ENCODE measurements at places on chromosomes 1 and 21.

GRCh38 chr1:31886866-31887265, 51.3 kb downstream of the PTP4A2 start:
- DNase-seq: peak; percentile 35

GRCh38 chr1:68230901-68231626, 1.3 kb downstream of the WLS start:
- DNase-seq: no peak

- DNase-seq: peak; percentile 71
These were observed 2.6 kb downstream of the IRF2BP2 start for GRCh38 chr1:234607109-234608024.

DNA sequence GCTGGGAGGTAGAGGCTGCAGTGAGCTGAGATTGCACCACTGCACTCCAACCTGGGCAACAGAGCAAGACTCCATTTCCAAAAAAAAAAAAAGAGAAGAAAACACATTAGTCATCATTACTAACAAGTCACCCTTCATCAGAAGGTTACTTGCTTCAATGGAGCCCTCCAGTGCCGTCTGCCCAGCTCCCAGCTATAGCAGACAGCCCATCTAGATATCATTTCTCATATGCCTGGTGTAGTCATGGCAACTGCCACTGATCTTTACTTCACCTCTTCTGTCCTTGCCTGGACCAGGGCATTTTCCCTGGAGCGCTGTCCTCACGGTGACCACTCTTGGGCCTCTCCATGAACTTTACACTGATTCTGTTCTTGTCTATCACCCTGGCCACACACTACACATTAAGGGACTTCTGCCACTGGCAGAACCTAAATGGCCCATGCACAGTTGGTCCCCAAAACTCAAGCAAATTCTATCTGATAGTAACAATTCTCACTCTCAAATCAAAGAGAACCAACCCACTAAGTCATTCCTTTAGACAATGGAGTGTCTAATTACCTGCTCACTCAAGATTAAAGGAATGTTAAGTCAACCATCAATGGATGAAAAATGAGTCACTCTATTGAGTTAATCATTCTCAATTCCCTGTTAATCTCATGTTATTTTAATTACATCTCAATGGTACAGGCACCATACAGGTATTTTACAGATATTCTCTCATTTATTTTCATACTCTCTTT, 12.9 kb downstream of the GPA33 start:
- DNase-seq: no peak

GRCh38 chr1:206651958-206652890, 16.9 kb downstream of the DYRK3 start:
- no peak for DNase-seq

- DNase-seq: peak; percentile 79
These were observed 45.2 kb downstream of the ATP1A1 start for GRCh38 chr1:116418091-116418830.

DNA sequence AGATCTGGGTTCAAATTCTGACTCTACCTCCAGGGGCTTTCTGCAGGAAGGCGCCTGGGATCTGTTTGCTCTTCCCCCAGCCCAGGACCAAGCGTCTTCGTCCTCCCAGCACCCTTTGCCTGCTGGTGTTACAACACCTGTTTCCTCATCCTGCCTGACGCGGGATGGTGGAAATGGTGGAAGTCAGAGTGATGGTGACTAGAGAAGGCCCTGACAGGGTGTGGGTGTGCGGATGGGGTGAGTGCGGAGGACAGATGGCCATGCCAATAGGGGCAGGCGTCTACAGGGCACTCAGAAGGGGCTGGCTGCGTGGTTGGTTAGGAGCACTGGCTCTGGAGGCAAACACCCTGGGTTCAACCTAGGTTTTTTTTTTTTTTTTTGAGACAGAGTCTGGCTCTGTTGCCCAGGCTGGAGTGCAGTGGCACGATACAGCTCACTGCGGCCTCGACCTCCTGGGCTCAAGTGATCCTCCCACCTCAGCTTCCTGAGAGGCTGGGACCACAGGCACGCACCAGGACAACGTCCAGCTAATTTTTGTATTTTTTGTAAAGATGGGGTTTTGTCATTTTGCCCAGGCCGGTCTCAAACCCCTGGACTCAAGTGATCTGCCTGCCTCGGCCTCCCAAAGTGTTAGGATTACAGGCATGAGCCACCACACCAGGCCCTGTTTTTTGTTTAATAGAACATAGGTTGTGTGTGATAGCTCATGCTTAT, 1.5 kb downstream of the THEMIS2 start:
- DNase-seq: no peak

- DNase-seq: no peak
These were observed 6.1 kb upstream of the RBP7 start for GRCh38 chr1:9990944-9991343.

- DNase-seq: no peak
These were observed 67.0 kb downstream of the TBX19 start for GRCh38 chr1:168347630-168348029.

- DNase-seq: no peak
These were observed 698 bp upstream of the OLIG1 start for GRCh38 chr21:33069243-33069642.

DNA sequence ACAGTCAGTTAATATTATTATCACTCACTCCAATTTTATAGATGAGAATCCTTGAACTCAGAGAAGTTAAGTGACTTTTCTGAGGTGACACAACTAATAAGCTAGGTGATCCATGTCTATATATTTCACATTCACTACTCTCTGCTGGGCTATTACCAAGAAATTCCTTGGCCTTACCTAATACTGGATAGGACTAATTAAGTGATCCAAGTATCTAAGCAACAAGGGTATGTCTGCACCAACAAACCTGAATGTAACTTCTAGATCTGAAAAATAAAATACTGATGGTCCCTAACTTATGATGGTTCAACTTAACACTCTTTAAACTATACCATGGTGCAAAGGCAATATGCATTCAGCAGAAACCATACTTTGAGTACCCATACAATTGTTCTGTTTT, 14.8 kb upstream of the CASQ2 start:
- no peak for DNase-seq

DNA sequence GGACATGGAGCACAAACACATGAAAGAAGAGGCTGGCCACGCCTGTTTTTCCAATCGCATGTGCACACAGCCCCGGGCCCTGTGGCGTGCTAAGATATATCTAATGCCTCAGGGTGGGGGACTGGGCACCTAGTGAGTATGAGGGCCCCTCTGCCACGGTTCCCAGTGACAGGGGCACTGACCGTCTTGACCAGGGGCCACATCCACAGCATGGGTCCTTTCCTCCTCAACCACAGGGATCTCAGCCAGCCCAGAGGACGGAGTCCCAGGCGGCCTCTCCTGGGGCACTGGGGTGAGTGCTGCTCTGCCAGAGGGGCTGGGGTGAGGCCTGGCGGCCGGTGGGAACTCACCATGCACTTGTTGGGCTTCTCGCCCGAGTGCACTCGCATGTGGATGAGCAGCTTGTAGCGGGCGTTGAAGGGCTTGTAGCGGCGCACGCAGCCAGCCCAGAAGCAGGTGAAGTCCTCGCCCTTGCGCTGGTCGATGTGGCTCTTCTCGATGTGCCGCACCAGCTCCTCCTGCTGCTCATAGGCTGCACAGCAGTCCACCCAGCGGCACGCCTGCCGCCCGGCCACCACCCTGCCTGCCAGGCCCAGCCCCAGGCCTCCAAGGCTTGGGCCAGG, 134.7 kb downstream of the DMRTB1 start:
- no peak for DNase-seq

- DNase-seq: no peak
These were observed 100.6 kb downstream of the PLPP3 start for GRCh38 chr1:56478734-56479133.

DNA sequence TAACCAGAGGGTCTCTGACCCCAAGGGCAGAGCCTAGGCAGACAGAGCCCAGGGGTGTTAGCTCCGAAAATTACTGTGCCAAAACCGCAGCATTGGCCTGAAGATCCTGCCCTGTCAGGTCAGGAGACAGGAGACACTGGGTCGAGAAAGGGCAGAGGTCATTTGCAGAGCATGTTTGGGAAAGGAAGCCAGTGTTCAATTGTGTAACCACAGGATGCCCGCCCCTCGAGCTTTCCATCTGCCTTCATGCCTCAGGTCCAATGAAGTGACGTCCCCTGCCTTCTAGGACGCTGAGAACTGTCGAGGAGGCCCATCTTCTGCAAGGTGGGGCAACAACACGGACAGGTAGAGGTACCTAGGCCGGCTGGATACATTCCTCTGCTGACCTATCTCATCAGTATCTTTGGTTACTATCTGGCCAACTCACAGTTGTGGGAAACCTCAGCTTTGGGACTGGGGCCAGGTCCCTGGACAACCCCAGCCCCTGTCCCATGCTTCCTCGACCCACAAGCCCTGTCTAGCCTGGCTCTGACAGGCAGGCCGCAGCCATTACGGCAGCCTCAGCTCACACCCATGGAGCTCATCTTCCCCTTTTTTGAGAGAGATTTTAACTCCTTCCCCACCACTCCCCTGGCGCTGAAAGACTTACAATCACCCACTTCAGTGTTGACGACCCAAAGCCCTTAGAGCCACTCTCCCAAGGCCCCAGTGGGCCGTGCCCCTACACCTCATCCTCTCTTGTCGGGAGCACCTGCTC, 1.3 kb downstream of the ARL8A start:
- no peak for DNase-seq

GRCh38 chr1:57118948-57119603, 153.3 kb upstream of the C8B start:
- no peak for DNase-seq

DNA sequence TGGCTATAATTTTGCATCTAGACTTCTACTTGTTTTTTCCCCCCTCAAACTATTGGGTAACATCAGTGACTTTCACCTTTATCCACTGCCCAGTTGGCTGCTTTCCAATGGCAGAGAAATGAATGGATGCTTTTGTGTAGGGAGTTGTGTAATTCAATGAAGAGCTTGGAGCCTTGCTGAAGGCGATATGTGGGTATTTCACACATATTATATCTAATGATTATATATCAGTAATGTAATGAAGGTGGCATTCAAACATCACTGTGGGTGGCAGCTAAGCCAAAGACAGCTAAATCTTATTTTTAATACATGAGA, 81.2 kb downstream of the TGFB2 start:
- no peak for DNase-seq

GRCh38 chr1:2046174-2046917, 3.9 kb upstream of the PRKCZ start:
- peak; percentile 82 for DNase-seq

DNA sequence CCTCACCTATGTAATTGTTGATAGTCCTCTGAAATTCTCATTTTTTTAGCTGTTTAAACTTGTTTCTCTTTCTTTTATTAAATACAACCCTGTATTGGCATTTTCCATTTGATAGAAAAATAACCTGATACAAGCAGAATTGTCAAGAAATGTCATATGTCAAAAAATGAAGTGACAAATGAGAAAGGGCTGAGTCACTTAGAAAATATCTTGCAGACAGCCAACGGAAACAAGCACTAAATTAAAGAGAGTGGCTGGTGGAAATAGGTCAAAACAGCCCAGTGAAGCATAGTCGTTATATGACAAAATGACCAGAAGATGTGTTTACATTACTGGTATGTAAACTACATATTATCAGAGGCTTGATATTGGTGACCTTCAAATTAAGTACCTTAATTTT, 484.4 kb downstream of the PLA2G4A start:
- no peak for DNase-seq

DNA sequence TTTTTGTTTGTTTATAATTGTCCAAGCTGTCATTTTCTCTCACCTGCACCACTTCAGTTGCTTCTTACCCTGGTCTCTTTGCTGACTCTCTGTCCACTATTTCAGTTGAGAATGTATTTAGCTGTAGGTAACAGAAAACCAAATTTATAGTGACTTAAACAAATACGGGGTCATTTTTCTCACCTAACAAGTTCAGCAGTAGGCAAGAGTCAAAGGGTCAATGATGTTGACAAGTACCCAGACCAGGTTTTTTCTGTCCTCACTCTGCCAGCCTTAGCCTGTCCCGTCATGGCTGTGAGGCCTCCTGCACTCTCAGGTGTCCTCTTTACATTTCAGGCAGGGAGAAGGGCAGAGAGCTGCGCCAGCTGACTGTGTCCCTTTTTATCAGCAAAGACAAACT, 11.8 kb downstream of the RIIAD1 start:
- no peak for DNase-seq

GRCh38 chr1:68600049-68600661, 103.3 kb upstream of the DEPDC1 start:
- DNase-seq: no peak

Measured in T47D (cell line).